Heart left ventricle (tissue), 16 donors: ENCODE measurements at places on chromosomes 12 and 14. TPM values are rescaled to one million over a fixed set of nuclear protein-coding genes. Genes with fewer than 3 reads are reported as not detected.
A peak's percentile ranks its signal among the peaks of the same experiment; 100 is the strongest.

GRCh38 chr14:32513571-32514009 lies 184.5 kb downstream of the AKAP6 start:
- DNase-seq, result no peak

DIO3 gene
- not detected for total RNA-seq

DNA sequence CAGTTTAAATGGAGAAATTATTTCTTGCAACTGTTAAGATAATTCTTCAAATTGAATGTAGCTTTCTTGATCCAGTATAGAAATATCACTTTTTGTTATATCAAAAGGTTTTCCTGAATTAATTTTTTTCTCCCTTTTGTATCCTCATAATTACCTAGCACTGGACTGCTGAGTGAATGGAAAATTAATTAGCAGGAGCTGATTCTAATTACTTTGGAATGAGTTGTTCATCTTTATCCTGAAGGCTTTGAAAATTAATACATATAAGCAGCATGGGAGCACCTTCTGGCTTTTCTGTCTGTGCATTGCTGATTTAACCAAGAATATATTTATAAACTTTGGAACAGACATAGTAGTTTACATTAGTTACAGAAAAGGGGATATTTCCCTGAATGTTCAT lies 307.6 kb upstream of the GARIN2 start:
- no peak for DNase-seq

GRCh38 chr14:73764406-73765280 lies 50.5 kb upstream of the PNMA1 start:
- DNase-seq, result peak; percentile 81

DNA sequence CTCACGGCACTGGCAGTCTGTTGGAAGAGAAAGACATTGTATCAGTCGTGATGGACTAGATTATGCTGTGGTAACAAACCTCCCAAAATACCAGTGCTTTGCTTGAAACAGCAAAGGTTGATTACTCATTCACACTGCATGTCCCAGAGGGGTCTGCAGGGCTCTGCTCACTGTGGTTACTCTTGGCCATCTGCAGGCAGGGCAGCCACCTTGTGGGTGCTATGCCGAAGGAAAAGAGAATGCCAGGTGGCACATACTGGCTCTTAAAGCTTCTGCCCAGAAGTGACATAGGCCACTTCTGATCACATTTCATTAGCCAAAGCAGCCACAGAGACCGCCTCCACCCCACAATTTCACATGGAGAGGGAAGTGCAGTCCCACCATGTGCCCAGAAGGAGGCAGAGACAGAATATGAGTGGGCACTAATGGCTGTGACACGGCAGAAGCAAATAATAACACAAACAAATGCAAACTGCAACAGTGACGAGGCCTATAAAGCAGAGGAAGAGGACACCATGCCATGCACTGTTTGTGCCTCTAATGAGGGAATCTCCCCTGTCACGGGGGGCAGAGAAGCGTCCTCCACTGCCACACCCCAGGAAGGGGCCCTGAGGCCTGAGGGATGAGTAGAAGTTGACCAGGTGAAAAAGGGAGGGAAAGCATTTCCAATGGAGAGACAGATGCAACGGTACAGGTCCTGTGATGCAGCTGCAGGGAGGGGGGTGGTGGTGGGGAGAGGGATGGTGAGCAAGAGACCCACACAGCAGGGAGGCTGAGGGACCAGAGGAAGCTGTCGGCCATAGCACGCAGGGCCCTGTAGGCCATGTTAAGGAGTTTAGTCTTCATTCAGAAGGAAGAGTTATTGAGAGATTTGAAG lies 51.7 kb upstream of the KICS2 start:
- no peak for DNase-seq

GRCh38 chr14:99263564-99264330 lies 8.2 kb downstream of the BCL11B start:
- DNase-seq, result no peak

- no peak for DNase-seq
Measured at GRCh38 chr12:20264608-20265114, 103.7 kb upstream of the PDE3A start.

OAS1 gene
- 4.7 TPM for total RNA-seq

- no peak for DNase-seq
Measured at GRCh38 chr14:60485598-60486251, at the start of gene C14orf39. Gene C14orf39 (minus strand): TSS chr14:60486063. CDS start chr14:60485078, 985 bp downstream.

- no peak for DNase-seq
Measured at GRCh38 chr14:42535397-42535796, 928.7 kb downstream of the LRFN5 start.

DNA sequence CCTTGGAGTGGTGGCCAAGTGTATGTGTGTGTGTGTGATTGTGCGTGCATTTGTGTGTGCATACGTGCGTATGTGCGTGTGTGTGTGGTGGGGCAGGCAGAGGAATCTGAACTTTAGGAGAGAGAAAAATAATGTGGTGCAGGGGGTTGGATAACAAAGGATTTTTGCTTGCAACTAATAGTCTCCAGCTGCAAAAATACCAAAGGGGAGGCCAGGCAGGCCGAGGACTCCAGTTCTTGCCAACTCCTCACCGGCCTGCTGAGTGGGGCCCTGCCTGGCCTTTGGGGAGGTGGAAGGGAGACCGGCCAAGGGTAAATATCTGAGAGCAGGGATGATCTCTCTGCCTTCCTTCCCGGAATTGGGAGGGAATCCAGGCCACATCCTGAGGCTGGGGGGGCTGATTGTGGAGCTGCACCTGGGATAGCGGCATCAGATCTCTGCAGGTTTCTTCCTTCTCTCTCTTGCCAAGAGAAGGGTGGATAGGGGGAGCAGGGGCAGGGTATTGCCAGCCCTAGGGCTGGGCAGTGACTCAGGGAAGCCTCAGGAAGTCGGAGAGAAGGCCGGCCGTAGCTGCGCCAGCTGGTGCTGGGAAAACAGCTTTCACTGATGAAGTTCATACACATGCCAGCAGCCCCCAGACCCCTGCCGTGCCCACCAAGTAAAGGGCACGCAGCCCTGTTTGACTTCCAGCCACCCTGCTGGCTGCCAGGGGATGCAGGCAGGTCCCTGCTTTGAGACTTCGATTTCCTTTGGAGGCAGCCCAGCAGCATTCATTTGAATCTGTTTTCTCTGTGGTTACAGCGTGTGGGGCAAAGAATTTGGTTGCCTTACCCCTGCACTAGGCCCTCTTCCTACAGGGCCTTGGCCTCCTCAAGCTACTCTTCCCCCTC lies 4.6 kb upstream of the LRP1-AS start:
- DNase-seq, result peak; percentile 77

- DNase-seq, result no peak
Measured at GRCh38 chr12:86148612-86149011, 107.6 kb downstream of the MGAT4C start.

DNA sequence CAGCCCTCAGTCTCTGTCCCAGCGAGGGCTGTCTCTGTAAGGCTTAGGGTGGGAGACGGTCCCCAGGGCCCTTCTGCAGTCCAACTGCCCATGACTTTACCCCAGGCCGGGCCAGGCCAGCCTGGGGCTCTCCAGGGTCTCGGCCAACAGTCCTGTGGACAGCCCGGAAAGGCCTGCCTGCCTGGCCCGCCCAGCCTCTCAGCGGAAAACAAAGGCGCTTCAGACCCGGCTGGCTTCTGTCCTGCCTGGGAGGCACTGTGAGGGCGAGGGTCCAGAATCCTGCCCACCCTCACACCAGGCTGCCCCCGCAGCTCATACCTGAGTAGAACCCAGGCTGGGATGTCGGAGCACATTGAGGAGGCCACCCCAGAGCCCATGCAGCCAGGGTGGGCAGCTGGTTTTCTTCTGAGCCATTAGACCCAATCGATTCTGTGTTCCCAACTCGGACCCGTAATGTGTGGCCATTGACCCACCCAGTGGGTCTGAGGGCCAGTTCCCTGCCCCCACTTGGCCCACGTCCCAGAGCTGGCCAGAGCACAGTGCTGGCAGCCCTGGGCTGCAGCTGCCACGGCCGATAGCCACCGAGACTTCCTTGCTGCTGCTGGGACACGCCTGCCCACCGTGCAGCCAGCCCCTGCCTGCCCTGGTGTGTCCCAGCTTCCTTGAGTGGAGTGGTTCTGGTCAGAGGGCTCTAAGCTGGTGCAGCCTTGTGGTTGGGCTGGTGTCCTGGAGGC lies 1.6 kb downstream of the CRIP2 start:
- peak; percentile 83 for DNase-seq
